ENCODE measurements at places on chromosomes 12 and 14.

- H3K4me3 ChIP-seq = no peak overlapping the region
- peaks cover 4% of the 10 kb centered on the region for H3K27me3 ChIP-seq
- no peak overlapping the region for H3K27ac ChIP-seq
- H3K36me3 ChIP-seq = no peaks in the 10 kb centered on the region
- H3K4me1 ChIP-seq = no peaks in the 10 kb centered on the region
- no peak for DNase-seq
These were observed 320.0 kb downstream of the DPF3 start for GRCh38 chr14:72573725-72574417.

DNA sequence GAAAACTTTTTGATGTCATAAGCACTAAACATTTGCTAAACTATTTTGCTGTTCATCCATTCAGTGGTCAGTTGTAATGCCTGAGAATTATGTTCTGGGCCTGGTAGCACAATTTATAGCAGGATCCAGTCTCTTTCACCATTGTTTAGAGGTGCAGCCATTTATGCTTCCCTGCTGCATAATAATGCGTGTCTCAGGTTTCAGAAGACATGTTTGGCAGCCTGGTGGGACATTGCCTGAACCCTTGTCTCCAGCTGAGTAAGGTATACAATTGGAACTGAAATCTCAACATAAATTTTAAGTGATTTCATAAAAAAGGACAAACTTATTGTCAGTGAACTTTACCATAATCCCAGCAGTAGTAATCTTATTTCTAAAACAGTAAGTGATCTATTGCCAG is 94.8 kb downstream of the POLR3B start:
- no peak overlapping the region for H3K4me3 ChIP-seq
- H3K36me3 ChIP-seq = peaks cover 3% of the 10 kb centered on the region
- DNase-seq = no peak

DNA sequence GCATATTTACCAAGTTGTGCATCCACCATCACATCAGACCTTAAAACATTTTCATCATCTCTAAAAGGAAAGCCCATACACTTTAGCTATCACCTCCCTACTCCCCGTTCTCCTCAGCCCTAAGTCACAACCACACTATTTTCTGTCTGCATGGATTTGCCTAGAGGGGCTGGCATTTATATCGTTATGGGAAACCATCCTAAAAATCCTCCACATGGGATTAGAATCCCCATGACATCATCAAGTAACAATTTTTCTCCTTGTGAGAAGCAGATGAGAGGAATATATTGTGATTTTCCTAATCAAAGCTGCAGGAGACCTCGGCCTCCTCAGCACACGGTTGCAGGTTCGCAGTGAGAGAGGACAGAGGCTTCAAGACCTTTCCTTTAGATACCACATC is 114.1 kb downstream of the SLC15A4 start:
- no peak overlapping the region for H3K27ac ChIP-seq
- DNase-seq = no peak
- no peak overlapping the region for H3K4me3 ChIP-seq

DNA sequence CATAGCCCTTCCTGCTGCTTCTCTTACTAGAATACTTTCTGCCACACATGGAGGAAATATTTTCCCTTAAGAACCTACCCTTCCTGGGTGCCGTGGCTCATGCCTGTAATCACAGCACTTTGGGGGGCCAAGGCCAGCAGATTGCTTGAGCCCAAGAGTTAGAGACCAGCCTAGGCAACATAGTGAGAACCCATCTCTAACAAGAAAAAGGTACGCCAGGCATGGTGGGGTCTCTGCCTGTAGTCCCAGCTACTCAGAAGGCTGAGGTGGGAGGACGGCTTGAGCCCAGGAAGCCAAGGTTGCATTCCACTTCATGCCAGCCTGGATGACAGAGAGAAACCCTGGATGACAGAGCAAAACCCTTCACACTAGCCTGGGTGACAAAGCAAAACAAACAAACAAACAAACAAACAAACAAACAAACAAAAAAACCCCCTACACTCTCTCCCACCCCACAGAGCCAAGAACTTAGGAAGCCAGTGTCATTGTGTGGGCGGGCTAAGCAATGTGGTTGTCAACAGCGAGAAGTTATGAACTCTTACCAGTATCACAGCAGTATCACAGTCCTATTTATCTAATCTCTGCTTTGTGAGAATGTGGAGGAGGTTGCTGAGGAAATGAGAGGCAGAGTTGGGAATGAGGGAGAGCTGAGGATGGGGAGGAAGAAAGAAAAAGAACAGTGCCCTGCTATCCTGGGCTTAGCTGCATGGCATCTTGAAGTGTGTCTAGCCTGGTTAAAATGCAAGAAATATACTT is 53.8 kb upstream of the CLEC14A start:
- no peaks in the 10 kb centered on the region for H3K4me1 ChIP-seq
- H3K27me3 ChIP-seq = no peaks in the 10 kb centered on the region
- H3K4me3 ChIP-seq = no peak overlapping the region
- H3K36me3 ChIP-seq = no peaks in the 10 kb centered on the region

- no peak overlapping the region for H3K27ac ChIP-seq
- H3K27me3 ChIP-seq = no peaks in the 10 kb centered on the region
- H3K4me3 ChIP-seq = no peak overlapping the region
- peaks cover 9% of the 10 kb centered on the region for H3K4me1 ChIP-seq
- DNase-seq = no peak
- H3K36me3 ChIP-seq = no peaks in the 10 kb centered on the region
These were observed 21.3 kb downstream of the CLEC2A start for GRCh38 chr12:9910716-9911421.

- no peaks in the 10 kb centered on the region for H3K27me3 ChIP-seq
- H3K4me3 ChIP-seq = no peak overlapping the region
- no peak for DNase-seq
- H3K4me1 ChIP-seq = peaks cover 64% of the 10 kb centered on the region
- H3K36me3 ChIP-seq = no peaks in the 10 kb centered on the region
These were observed 214.9 kb downstream of the SLC41A2 start for GRCh38 chr12:104743202-104743580.

DNA sequence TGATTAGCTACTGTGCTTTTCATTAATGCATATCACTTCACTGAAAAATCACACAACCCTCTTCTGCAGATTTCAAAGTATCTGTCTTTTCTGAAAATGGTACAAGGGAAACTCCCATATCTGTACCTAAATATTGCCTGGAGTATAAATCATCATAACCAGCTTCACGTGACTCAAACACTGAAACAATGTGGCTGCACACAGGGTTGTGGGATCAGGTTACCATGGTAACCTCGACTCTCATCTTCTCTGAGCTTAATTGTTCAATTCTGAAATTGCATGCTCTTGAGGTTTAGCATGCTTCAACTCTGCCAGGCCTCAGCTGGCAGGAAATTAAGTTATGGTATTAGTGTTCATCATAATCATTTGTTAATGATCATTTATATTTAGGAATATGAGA is 77.5 kb upstream of the CPSF6 start:
- peaks cover 4% of the 10 kb centered on the region for H3K4me1 ChIP-seq
- H3K27me3 ChIP-seq = no peaks in the 10 kb centered on the region
- DNase-seq = peak; percentile 75
- no peak overlapping the region for H3K4me3 ChIP-seq
- H3K36me3 ChIP-seq = no peaks in the 10 kb centered on the region
- no peak overlapping the region for H3K27ac ChIP-seq

- H3K36me3 ChIP-seq = no peaks in the 10 kb centered on the region
- H3K27ac ChIP-seq = no peak overlapping the region
- no peak overlapping the region for H3K4me3 ChIP-seq
These were observed 87.6 kb downstream of the EML1 start for GRCh38 chr14:99880651-99881420.

DNA sequence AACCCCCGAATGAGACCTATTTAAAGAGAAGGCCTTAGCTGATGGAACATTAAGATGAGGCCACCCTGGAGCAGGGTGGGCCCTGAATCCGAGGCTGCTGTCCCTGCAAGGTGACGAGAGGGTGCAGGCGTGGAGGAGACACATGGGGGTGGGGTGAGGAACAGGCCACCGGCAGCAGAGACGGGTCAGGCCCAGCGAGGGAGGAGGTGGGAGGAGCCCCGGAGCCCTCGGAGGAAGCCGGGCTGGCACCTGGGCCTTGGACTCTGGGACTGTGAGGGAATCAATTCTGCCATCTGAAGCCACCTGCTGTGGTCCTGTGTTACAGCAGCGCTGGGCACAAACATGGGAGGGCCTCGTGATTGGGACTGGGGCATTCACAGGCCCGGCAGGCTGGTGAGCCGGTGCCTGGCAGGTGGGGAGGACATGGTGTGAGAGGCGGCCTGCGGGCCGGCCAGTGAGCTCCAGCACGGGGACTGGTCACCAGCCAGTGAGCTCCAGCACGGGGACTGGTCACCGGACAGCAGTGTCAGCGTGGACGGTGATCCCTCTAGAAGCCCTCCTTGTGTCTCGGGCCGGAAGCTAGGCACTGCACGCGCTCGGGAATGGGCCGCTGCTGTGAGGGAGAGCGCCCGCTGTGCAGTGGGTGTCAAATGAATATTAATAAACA is 46.7 kb downstream of the NOC4L start:
- H3K4me3 ChIP-seq = no peak overlapping the region
- H3K36me3 ChIP-seq = no peaks in the 10 kb centered on the region
- no peaks in the 10 kb centered on the region for H3K27me3 ChIP-seq
- no peak overlapping the region for H3K27ac ChIP-seq

GRCh38 chr12:116187151-116187511 is 90.4 kb downstream of the MED13L start:
- peaks cover 3% of the 10 kb centered on the region for H3K4me1 ChIP-seq
- no peak for DNase-seq
- no peak overlapping the region for H3K4me3 ChIP-seq
- no peaks in the 10 kb centered on the region for H3K36me3 ChIP-seq
- no peaks in the 10 kb centered on the region for H3K27me3 ChIP-seq

GRCh38 chr12:54217774-54218241 is 29.0 kb upstream of the SMUG1 start:
- peaks cover 38% of the 10 kb centered on the region for H3K4me1 ChIP-seq
- DNase-seq = peak; percentile 18
- no peaks in the 10 kb centered on the region for H3K36me3 ChIP-seq
- no peak overlapping the region for H3K4me3 ChIP-seq
- H3K27ac ChIP-seq = no peak overlapping the region
- H3K27me3 ChIP-seq = no peaks in the 10 kb centered on the region

DNA sequence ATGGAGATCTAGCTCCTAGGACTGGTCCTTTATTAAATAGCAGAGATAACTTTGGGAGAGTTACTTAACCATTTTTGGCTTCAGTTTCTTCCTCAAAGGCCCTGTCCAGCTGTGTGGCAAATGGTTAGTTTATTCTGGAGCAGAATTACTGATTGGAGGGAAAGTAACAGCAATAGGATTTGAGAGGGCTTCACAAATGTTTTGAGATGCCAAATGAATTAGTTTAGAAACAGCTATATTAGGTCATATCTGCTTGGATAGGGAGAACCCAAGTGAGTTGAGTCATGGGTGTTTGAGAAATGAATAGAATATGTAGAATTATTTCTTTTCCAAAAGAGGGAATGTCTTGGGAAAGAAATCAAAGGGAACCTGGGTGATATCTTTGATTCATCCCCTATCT is 17.5 kb downstream of the RASSF3 start:
- H3K4me1 ChIP-seq = peaks cover 51% of the 10 kb centered on the region
- no peak overlapping the region for H3K27ac ChIP-seq
- no peak for DNase-seq

DNA sequence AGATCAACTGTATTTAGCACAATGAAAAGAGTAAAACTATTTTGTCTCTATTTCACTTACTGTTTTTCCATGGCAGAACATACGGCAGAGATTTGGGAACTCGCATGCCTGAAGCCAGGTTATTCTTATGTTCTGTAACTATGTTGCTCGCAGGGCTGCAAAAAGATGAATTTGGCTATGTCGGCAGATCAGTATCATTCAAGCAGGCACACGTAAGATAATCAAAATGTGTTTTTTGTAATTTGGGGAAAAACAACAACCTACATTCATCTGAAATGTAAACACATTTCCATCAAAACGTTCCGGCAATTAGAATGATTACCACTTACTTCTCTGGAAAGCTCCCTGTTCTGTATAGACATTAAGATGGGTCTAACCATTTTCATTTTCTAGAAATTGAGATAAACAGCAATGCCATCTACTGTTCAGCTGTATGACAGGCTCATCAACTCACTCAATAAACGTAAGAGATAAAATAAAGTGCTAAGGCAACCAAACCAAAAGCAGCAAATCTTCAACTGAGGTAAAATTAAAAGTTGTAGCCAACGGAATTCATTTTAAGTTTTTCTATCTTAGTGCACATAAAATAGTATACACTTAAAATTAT is 13.0 kb downstream of the GTSF1 start:
- no peak for DNase-seq
- no peak overlapping the region for H3K27ac ChIP-seq
- H3K27me3 ChIP-seq = peaks cover 8% of the 10 kb centered on the region
- no peaks in the 10 kb centered on the region for H3K36me3 ChIP-seq
- H3K4me1 ChIP-seq = no peaks in the 10 kb centered on the region

DNA sequence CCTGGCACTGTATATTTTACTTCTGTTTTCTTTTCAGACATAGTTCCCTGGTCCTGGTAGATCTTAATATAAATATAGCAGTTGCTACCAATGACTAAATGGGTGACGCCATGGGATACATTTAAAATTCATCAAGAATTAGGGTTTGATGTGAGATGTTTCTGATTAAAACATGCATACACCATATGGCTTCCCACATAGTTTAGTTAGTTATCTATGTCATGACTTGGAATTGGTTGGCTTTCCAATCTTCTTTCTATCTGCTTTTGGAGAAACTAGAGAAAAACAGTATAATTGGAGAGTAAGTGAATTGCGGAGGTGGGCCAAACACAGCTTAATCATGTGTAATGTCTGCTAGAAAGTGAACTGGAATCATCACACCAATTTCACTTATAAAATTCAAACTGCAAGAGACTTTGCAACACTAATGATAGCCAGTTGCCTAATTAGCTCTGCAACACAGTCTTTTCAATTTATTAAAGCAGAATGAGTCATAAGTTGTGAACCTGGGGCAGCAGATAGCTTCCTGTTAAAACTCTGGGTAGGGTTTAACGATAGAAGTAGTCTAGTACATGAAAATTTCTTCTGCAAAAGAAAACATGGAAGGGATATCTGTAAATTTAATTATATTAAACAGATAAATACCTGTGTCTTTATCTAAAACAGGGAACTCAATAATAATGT is 295.2 kb downstream of the SLC16A7 start:
- no peaks in the 10 kb centered on the region for H3K27me3 ChIP-seq
- no peak overlapping the region for H3K4me3 ChIP-seq
- no peak overlapping the region for H3K27ac ChIP-seq
- no peak for DNase-seq

- H3K4me3 ChIP-seq = no peak overlapping the region
- no peak overlapping the region for H3K27ac ChIP-seq
- H3K36me3 ChIP-seq = no peaks in the 10 kb centered on the region
- H3K4me1 ChIP-seq = peaks cover 6% of the 10 kb centered on the region
- DNase-seq = no peak
These were observed 27.8 kb downstream of the CLIP1 start for GRCh38 chr12:122394626-122395194.

DNA sequence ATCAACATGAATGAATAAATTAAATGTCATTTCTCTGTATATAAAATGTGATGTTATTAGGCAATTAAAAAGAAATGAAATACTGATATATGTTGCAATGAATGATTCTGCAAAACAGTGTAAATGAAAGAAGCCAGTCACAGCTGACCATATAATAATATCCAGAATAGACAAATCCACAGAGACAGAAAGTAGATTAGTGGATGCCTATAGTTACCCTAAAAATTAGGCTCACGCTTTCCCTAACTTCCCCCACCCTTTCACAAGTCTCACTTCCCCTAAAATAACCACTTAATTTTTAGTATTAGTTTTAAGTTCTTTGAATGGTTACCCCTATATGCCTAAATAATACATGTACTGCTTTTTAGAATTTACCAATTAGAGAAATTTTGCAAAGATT is 348.9 kb upstream of the FAR2 start:
- no peaks in the 10 kb centered on the region for H3K36me3 ChIP-seq
- H3K4me1 ChIP-seq = no peaks in the 10 kb centered on the region
- no peak for DNase-seq
- H3K27me3 ChIP-seq = no peaks in the 10 kb centered on the region
- H3K27ac ChIP-seq = no peak overlapping the region
- H3K4me3 ChIP-seq = no peak overlapping the region

Data from natural killer cell (primary cell).